ENCODE measurements at places on chromosomes 6 and 20.

- DNase-seq: peak; percentile 16
Measured at GRCh38 chr20:13147071-13147963, 73.8 kb upstream of the ISM1 start.

DNA sequence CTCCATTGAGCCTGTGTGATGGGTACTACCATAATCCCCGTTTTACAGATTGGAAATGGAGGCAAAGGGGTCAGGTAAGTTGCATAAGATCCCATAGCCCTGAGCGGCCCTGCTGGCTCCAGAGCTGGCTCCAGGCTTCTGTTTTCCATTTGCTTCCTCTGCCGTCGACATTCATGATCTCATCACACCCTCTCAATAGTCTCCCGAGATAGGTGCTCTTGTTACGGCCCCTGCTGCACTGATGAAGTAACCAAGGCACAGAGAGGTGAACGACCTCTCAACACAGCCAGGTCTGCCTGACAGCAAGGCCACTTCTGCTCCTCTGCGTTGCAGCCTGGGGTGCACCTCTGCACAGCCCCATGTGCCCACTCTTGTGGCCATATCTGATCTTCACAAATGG is 16.9 kb downstream of the CDH22 start:
- DNase-seq: no peak

DNA sequence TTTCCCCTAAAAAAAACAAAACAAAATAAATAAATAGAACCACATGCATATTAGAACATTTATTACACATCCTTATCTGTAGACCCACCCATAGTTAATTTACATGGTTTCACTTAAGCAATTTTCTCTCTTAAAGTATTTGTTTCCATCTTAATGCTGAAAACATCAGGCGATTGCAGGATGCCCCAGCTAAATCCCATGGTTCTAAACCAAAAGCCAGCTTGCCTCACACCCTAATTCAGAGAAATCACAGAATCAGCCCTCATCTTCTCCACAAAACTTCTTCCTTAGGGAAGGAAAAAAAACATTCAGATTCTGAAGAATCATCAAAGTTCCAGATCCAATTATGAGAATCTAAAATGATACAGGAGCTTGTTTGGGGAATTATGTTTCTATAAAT is 67.6 kb upstream of the MTHFD1L start:
- no peak for DNase-seq

GRCh38 chr6:52102405-52102804 is 15.0 kb upstream of the PKHD1 start:
- no peak for DNase-seq

DNA sequence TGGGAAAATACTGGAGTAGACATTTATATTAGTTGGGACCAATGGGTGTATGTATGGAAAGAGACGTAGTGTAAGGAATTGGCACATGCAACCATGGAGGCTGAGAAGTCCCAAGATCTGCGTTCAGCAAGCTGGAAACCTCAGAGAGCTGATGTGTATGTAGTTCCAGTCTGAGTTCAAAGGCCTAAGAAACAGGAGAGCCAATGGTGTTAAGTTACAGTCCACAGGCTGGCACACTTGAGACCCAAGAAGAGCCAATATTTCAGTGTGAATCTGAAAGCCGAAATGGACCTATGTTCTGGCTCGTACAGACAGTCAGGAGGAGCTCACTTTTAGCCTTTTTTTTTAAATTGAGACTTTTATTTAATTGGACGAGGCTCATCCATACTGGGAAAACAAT is 244.2 kb downstream of the CDKAL1 start:
- no peak for DNase-seq

GRCh38 chr6:14625173-14625895 is 507.8 kb downstream of the CD83 start:
- DNase-seq: no peak

All from ELF-1 (cell line).